ENCODE measurements at places on chromosomes 6 and 20. TPM values are rescaled to one million over a fixed set of nuclear protein-coding genes. Genes with fewer than 3 reads are reported as not detected.

- no peak overlapping the region for H3K27ac ChIP-seq
Measured at GRCh38 chr6:140641412-140641811, 1267.0 kb upstream of the CITED2 start.

DNA sequence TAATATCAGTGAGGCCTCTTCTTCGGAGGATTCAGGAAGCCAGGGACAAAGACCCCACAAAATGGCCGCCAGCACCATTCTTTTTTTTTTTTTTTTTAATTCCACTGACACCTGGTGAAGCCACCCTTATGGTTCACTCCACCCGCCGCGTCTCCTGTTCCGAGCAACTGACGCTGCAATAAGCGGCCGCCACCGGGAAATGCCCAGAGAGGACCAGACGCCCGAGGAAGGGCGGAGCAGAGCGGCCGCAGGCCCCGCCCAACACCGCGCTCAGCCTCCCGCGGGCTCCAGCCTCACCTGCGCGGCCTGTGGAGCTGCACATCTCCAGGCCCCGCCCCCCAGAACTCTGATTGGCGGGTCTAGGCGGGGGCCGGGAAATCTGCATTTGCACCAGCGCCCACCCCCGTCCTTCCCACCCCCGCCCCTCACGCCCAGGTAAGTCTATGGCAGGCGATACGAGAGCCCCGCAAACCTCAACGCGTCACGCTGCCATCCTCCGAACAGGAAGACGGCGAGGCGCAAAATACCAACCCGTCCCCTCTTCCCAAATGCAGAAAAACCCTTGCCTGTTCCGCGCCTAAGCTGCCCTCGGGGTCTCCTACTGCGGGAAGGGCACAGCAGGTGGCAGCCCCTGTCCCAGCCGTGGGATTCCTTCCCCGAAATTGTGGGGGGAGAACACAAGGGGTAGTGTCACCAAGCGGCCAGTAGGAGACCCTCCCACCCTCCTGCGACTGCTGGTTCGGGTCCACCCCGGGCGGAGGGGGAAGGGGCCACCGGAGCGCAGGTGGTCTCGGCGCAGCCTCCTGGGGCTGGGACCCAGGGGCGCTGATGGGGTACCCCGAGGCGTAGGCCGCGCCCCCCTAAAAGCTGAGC is 960 bp downstream of the ATP9A start:
- peaks cover 7% of the 10 kb centered on the region for H3K4me1 ChIP-seq
- H3K4me3 ChIP-seq, result peak overlapping the region; percentile 89
- H3K27ac ChIP-seq, result peak overlapping the region; percentile 98
- peaks cover 3% of the 10 kb centered on the region for H3K36me3 ChIP-seq
- no peaks in the 10 kb centered on the region for H3K27me3 ChIP-seq

DNA sequence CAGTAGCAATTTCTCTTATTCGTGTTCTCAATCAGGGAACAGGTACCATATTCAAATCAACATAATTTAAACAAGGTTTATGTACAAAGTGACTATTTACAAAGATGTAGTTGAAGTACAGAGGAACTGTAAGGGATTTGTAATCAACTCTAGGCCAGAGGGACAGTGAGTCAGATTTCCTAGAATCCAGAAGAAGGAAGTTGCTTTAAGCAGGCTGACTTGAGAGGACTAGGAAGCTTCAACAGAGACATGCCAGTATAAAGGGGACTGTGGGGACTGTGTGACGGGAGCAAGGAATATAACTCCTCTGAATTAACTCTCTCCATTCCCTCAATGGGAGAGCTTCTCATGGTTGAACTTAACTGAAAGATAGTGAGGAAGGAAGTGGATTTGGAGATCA is 427.4 kb upstream of the JAG1 start:
- peaks cover 3% of the 10 kb centered on the region for H3K4me1 ChIP-seq
- DNase-seq, result no peak
- no peak overlapping the region for H3K27ac ChIP-seq
- H3K36me3 ChIP-seq, result peaks cover 1% of the 10 kb centered on the region
- H3K27me3 ChIP-seq, result peaks cover 3% of the 10 kb centered on the region

DNA sequence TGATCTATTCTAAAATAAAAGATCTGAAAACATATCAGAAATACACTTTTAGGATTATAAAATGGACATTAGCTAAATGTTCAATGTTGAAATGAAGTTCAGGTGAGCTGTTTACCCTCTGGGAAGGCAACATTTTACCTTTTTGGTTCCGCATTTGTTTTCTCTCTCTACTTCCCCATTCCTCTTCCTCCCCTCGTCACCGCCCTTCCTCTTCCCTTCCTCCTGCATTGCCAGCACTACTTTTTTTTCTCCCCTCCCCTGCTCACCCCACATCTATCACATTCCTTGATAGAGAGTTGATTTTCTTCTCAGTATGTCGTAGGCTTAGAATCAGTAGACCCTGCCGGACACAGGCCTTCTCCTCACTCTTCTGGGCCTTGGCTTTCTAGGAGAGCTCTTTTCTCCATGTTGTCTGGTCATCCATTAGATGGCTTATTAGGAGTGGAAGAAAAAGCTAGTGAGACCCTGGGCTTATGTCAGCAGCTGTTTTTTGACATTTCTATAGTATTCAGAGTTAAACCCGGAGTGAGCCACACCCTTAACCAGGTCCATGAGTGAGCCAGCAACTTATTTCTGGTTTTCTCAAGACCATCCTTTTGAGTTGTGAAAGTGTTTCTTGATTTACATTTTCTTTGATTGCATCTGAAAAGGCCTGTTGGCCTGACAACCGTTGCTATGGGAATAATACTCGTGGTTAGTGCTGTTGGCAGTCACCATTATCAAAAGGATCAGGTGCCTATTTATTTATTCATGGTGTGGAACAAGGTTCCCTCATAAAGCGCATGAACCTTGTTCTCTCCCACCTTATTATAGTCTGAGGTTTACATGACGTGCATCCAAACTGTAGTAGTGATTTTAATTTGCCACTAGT is 90.9 kb downstream of the DTD1 start:
- H3K36me3 ChIP-seq, result no peaks in the 10 kb centered on the region
- no peak overlapping the region for H3K27ac ChIP-seq
- peaks cover 32% of the 10 kb centered on the region for H3K4me1 ChIP-seq
- no peaks in the 10 kb centered on the region for H3K27me3 ChIP-seq
- no peak for DNase-seq
- H3K4me3 ChIP-seq, result no peak overlapping the region

- H3K36me3 ChIP-seq, result no peaks in the 10 kb centered on the region
- no peak overlapping the region for H3K4me3 ChIP-seq
- DNase-seq, result no peak
- no peaks in the 10 kb centered on the region for H3K4me1 ChIP-seq
- H3K27me3 ChIP-seq, result no peaks in the 10 kb centered on the region
Measured at GRCh38 chr20:63315731-63316491, 22.9 kb downstream of the COL20A1 start.

DNA sequence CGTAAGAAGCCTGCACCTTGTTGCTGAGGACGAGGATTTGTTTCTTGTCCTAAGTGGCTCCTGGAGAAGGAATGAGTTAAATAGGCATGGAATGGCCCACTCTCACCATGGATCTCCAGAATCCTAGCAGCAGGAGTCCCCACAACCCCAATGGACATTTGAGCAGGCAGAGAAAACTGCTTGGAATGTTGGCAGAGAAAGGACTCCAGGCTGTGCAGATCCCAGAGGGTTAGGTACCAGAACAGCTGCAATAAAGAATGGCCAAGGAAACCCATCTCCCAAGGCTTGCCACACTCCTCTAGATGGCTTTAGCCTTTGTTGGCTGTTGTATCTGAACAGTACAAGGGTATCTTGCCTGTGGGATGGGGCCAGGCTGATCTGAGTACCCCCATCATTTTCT is 1415.7 kb upstream of the ADGRB3 start:
- no peak for DNase-seq
- H3K27me3 ChIP-seq, result no peaks in the 10 kb centered on the region
- H3K4me1 ChIP-seq, result no peaks in the 10 kb centered on the region
- no peaks in the 10 kb centered on the region for H3K36me3 ChIP-seq

DNA sequence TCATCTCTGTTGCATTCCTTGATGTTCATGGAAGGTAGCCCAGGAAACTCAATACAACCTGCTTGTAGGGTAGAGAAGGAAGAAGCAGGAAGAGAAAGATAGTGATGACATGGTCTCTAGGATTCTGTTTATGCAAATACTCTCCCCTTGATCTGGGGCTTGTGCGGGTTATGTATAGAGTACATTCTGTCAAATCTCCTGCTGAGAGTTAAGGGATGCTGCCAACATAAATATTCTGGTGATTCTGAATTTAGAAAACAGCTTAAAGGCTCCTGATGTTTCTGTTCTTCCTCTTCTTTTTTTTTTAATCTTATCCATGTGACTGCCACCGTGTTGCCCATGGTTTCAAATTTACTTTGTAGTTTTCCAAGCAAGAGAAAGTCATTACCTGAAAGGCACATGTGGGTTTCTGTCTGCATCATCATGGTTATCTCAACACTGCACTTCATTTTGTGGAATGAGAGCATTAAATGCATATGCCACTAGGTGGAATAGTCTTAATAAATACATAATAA is 150.6 kb downstream of the RPS12 start:
- no peak for DNase-seq
- peaks cover 4% of the 10 kb centered on the region for H3K27me3 ChIP-seq
- H3K4me3 ChIP-seq, result no peak overlapping the region
- H3K36me3 ChIP-seq, result no peaks in the 10 kb centered on the region

- no peak overlapping the region for H3K27ac ChIP-seq
- no peak for DNase-seq
- no peak overlapping the region for H3K4me3 ChIP-seq
Measured at GRCh38 chr6:163321717-163322116, 92.8 kb upstream of the QKI start.

GRCh38 chr20:50290112-50290511 is 99.5 kb downstream of the CEBPB start:
- peaks cover 11% of the 10 kb centered on the region for H3K27me3 ChIP-seq
- H3K4me1 ChIP-seq, result no peaks in the 10 kb centered on the region
- H3K36me3 ChIP-seq, result no peaks in the 10 kb centered on the region
- H3K27ac ChIP-seq, result no peak overlapping the region

DNA sequence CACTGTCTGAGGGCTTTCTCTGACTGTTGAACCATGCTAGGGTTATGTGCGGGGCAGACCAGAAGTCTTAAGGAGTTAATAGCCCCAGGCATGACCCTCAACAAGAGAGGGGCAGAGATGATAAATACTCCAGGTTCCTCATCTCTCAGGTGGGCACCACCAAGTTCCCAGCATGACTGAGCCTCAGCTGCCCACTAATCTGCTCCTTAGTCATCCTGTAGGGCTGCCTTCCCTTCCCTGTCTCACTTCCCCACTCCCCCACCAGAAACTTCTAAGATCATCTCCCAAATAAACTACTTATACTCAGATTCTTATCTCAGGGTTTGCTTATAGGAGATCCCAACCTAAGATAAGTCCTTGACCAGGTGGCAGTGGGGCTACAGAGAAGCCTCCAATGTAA is 137.2 kb upstream of the PRND start:
- H3K36me3 ChIP-seq, result no peaks in the 10 kb centered on the region
- H3K27ac ChIP-seq, result no peak overlapping the region
- no peak overlapping the region for H3K4me3 ChIP-seq
- H3K27me3 ChIP-seq, result peaks cover 27% of the 10 kb centered on the region
- DNase-seq, result no peak

DNA sequence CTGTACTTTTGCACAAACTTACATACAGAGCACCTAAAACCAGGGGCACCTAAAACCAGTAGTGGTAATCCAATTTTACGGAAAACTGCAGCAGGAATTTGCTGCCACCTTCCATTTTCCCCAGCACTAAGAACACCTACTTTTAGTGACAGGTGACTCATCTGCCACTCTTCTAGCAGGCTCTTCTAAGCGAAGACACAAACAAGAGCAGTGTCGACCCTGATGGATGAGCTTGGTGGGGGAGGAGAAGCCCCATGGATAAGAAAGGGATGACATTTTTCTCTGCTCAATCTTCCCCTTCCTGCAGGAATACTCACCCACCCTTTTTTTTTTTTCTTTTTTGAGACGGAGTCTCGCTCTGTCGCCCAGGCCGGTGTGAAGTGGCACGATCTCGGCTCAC is 116.9 kb downstream of the GMPR start:
- H3K36me3 ChIP-seq, result no peaks in the 10 kb centered on the region
- DNase-seq, result no peak
- H3K27ac ChIP-seq, result no peak overlapping the region
- H3K27me3 ChIP-seq, result no peaks in the 10 kb centered on the region
- no peak overlapping the region for H3K4me3 ChIP-seq

DNA sequence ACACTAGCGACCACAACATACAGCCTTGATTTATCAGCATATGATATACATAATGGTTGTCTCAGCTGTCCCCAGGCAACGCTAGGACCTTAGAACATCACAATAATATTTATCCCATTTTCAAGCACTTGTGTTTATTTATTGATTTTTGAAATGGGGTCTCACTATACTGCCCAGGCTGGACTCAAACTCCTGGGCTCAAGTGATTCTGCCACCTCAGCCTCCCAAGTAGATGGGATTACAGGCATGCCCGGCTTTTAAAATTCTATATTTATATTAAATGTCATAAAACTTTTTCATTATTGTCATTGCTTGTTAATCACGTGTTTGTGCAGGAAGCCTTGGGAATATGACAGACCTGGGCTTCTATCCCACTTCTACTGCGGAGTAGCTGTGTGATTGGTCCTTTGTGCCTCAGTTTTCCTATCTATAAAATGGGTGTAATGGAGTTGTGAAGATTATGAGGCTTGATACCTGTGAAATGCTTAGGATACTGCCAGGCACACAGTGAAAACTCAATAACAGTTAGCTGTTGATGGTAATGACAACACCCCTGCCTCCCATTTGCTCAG is 10.2 kb downstream of the COL20A1 start:
- H3K27ac ChIP-seq, result no peak overlapping the region
- peaks cover 34% of the 10 kb centered on the region for H3K27me3 ChIP-seq
- no peak overlapping the region for H3K4me3 ChIP-seq
- no peaks in the 10 kb centered on the region for H3K4me1 ChIP-seq
- DNase-seq, result no peak
- no peaks in the 10 kb centered on the region for H3K36me3 ChIP-seq

GRCh38 chr6:157459327-157459726 is 78.3 kb downstream of the ZDHHC14 start:
- H3K36me3 ChIP-seq, result no peaks in the 10 kb centered on the region
- peaks cover 17% of the 10 kb centered on the region for H3K4me1 ChIP-seq
- H3K4me3 ChIP-seq, result no peak overlapping the region
- H3K27ac ChIP-seq, result no peak overlapping the region
- DNase-seq, result no peak

GRCh38 chr6:144217264-144217663 is 66.9 kb downstream of the STX11 start:
- H3K27ac ChIP-seq, result peak overlapping the region; percentile 100
- H3K4me3 ChIP-seq, result peak overlapping the region; percentile 86
- peaks cover 16% of the 10 kb centered on the region for H3K4me1 ChIP-seq
- peaks cover 2% of the 10 kb centered on the region for H3K36me3 ChIP-seq
- no peaks in the 10 kb centered on the region for H3K27me3 ChIP-seq
- DNase-seq, result no peak

GRCh38 chr6:150652848-150653613 is 53.3 kb downstream of the PLEKHG1 start:
- no peak overlapping the region for H3K27ac ChIP-seq
- H3K4me3 ChIP-seq, result no peak overlapping the region
- no peak for DNase-seq
- H3K27me3 ChIP-seq, result no peaks in the 10 kb centered on the region
- H3K4me1 ChIP-seq, result peaks cover 4% of the 10 kb centered on the region
- H3K36me3 ChIP-seq, result no peaks in the 10 kb centered on the region

- no peak overlapping the region for H3K27ac ChIP-seq
- H3K27me3 ChIP-seq, result no peaks in the 10 kb centered on the region
- no peaks in the 10 kb centered on the region for H3K36me3 ChIP-seq
Measured at GRCh38 chr20:39298121-39298520, 336.0 kb downstream of the DHX35 start.

Gene NELFCD
- 122 TPM for total RNA-seq

Gene CTNNBL1
- total RNA-seq, result 60.4 TPM

Gene TMC2
- not detected for total RNA-seq

Gene TCF15
- not detected for total RNA-seq

Gene IPCEF1
- total RNA-seq, result 0.77 TPM

Gene E2F1
- total RNA-seq, result 26.2 TPM

Gene HLA-DRA
- not detected for total RNA-seq

Gene ERVFRD-1
- not detected for total RNA-seq

Gene EPHA7
- total RNA-seq, result 32.2 TPM
